Activated naive CD4-positive, alpha-beta T cell treated with Interleukin-2 at 50 U/mL for 16 hours (primary cell): ENCODE measurements at places on chromosomes 13 and 19.

GRCh38 chr13:40271931-40272775, 394.3 kb downstream of the FOXO1 start:
- DNase-seq = peak; percentile 50

GRCh38 chr13:98451676-98452470, 125.0 kb downstream of the STK24 start:
- no peak for DNase-seq

DNA sequence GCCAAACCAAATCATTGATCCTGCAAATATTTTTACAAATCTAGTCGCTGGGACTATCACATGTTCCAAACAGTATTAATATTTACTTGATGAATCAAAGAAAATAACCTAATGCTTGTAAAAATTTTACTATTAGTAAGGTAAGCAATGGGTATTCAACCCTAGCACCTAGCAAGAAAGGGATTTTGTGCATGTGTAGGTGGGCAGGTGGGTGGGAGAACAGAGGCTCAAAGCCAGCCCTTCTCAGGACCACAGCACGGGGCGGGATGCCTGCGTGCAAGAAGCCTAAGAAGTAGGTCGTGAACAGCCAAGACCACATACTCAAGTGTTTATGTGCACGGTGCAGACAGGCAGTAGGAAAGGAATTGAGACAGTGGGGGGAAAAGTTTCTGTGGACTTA, 26.6 kb downstream of the DOCK9 start:
- DNase-seq = no peak

DNA sequence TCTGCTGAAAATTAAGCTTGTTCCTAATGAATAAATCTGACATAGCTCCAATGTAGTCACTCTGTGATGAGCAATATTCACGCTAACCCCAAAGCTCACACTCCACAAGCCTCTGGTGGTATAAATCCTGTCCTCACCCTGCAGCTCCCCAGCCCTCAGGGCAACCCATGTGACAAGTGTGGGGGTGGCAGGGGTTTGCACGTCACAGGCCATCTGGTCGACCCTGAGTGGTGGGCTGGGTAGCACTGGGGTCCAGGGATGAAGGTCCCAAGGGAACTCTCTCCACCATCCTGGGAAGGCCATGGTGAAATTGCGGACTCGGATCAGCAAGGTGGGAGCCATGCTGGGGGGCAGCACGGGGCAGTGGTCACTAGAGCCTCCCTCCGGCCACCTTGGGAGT, 100.0 kb upstream of the SOX1 start:
- DNase-seq = no peak

GRCh38 chr19:31181535-31181934, 167.7 kb downstream of the TSHZ3 start:
- DNase-seq = no peak

DNA sequence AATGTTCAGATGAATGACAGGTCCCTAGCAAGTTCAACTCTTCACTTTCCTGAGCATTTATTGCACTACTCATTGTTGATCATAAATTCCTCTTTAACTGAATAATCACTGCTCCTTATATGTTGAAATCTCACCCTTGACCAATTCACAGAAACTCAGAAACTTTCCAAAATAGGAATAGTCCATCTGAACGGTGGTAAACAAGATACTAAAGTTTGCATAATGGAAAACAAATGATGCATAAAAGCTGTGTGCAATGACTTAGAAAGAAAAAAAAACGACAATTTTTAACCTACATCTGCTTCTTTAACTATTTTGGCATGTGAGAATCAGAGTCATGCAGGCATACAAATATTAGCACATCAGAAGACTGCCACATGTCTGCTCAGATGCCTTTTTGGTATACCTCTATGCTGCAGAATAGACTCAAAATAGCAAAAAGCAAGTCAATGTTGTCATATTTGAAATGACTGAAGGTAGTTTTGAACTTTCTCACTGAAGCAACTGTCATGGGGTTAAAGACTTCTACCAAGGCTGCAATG, 34.8 kb downstream of the SLC10A2 start:
- no peak for DNase-seq
